ENCODE measurements at places on chromosomes 16 and 17.

DNA sequence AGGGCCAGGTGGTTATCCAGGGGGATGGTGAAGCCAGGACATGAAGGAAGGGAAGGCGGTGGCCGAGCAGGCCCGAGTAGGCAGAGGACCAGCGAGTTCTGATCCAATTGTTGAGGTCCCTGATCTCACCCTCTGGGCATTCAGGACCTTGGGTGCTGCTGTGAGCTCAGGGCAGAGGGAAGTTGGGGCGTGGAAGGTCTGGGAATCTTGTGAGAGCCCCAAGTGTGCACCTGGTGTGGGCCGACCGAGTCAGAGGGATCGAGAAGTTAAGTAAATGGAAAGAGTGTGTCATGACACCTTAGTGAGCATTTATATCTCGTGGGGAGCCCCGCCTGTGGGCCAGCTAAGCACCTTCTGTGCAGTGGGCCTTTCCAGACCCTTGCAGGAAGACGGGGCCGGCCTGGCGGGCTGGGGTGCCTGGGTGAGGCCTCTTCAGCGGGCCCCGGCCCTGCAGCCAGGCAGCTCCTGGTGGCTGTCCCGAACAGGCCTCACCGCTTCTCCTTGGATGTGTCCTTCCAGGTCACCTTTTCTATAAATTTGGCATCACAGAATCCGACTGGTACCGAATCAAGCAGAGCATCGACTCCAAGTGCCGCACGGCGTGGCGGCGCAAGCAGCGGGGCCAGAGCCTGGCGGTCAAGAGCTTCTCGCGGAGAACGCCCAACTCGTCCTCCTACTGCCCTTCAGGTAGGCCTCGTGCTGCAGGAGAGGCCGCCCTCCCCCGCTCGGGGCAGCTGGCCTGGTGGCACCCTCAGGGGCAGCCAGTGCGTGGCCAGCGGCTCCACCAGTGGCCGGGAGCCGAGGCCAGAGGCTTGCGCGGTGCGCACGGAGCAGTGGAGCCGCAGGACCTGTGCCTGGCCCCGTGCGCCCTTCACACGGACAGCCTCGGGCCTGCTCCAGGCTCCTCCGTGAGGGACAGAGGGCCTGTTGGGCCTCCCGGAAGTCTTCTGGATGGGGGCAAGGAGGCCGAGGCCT is 76.0 kb downstream of the BANP start:
- DNase-seq, result no peak

DNA sequence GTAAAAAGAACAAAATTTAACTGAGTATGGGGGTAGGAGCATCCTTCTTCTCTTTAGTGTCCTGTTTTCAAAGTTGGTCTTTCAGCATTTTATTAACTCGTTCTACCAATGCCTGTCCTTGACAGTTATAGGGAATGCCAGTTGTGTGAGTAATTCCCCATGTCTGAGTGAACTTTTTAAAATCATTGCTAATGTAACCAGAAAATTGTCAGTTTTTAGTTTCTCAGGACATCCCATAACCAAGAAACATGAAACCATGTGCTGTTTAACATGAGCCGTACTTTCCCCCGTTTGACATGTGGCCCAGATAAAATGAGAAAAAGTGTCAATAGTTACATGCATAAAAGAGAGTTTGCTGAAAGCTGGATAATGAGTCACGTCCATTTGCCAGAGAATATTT is 71.4 kb upstream of the ARL4D start:
- DNase-seq, result no peak

- no peak for DNase-seq
Measured at GRCh38 chr16:28038409-28038808, 25.1 kb downstream of the GSG1L start.

DNA sequence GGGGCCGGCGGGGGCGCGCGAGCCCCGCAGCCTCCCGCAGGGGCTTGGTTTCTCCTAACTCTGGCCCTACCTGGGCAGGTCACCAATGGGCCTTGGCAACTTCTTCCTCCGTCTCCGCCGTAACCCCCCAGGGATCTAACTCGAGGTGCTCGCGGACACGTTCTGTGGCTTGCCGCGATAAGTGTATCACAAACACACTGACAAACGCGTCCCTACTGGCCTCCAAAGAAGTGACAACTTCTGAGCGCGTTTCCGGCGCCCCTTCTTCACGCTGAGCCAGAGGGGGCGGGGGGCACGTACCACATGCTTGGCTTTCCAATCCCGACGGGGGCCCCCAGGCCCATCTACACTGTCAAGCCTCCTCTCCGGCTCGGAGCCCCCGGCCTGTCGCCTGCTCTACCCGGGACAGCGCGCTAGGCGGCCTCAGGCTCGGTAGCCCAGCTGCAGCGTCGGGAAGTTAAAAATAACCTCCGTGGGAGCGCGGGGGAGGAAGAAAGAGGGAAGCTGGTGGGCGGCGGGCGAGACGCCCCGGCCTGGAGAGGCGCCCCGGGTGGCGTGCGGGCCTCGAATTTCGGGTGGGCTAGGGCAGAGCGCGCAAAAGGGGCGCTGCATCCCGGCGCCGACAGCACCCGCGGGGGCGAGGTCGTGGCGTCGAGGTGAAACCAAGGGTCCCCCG is 725 bp upstream of the SPHK1 start:
- peak; percentile 50 for DNase-seq

- no peak for DNase-seq
Measured at GRCh38 chr16:86522634-86523033, 12.3 kb downstream of the FOXF1 start.

DNA sequence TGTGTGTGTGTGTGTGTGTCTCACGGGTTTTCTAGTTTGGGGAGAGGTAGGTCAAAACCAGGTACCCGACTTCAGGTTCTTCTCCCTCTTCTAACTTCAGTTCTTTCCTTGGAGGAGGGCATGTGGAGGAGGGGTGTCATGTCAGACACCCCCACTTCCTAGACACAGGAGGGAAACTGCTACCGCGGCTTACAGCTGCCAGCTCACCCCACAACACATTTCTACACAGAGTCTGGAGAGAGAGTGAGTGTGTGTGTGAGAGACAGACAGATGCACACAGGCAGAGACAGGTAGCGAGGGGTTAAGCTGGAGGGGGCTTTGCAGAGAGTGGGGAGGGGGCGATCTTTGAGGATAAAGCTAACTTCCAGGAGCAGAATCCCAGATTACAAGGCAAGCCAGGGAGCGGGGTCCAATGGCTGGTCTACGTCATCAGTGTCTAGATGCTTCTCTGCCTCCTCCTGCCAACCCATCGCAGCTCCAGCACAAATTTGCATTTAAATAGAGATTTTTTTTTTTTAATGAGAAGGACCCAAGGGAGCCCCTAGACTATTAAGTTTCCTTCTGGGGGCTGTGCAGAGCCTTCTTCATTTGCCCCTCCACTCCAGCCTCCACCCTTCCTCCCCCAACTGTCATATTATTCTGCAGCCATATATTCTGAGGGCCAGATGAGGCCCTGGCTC is 48.9 kb downstream of the MRM1 start:
- no peak for DNase-seq

DNA sequence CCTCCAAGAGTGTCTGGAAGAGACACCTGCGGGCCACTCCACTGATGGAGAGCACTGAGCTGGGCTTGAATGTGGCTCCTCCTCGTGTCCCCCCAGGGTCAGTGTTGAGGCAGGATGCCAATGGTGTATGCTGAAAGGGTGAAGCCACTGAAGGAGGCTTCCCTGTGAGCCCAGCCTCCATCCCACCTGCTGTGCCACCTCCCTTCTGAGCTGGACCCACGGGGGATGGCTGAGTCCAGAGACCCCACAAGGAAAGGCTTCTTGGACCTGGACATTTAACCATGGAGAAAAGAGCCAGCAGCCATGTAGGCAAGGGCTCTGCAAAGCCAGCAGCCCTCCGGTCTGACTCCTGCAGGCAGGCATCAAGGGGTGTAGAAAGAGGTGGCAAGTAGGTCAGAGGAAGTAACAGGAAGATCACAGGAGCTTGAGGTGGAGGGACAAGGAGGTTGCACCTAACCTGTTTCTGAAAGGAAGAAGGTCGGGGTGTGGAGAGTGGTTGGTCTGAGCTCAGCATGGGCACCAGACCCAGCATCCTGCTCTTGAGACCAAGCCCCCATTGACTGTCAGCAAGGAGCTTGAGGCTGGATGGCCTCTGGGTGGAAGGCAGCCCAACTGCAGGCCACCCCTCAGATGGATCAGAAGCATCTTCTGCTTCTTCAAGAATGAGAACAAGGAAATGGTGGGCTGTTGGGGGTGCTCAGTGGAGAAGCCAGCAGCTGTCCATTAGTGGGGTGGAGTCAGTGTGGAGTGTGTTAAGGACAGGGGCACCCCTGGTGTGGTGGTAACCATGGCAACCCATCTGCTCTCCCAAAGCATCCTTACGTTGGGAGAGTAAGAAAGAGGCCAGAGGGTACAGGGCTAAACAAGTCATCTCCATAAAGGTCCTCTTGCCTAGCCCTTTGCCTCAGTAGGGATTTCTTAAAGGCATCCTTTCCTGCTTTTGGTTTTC is 80.7 kb downstream of the PLD6 start:
- DNase-seq, result no peak

DNA sequence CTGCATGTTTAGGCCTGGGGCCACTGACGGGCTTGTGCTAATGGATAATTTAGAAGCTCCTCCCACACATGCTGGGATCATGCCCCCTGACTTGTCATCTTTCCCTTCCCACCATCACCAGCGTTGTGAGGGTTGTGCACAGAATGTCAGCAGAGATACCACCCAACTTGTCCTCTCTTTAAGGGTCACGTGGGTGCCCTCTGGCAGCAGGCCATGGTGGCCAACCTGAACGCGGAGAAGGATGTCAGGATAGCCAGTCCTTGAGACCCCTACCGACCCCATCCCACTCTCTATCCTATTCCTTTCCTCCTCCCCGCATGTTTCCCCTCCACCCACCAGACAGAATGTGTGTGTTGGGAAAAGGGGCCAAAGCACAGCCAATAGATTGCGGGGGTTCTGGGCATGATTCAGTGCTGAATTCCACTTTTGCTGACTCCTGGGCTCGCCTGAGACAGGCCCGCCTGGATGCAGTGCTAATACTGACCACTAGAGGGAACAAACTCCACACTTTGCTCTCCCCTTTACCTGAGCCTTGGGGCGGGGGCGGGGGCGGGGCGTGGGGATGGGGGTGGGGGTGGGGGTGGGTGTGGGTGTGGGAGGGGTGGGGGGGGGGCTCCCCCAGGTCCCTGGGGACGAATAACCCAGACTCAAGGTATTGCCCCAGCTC is at the start of gene GH2:
TSS of gene GH2 (minus strand) at position 10 of the 667 bp plus-strand sequence. CDS start 143 bp downstream, outside the sequence.
- DNase-seq, result peak; percentile 53

GRCh38 chr17:30352240-30352814 is 18.5 kb upstream of the TMIGD1 start:
- DNase-seq, result no peak

GRCh38 chr17:14092808-14093207 is 23.5 kb downstream of the COX10 start:
- DNase-seq, result no peak

DNA sequence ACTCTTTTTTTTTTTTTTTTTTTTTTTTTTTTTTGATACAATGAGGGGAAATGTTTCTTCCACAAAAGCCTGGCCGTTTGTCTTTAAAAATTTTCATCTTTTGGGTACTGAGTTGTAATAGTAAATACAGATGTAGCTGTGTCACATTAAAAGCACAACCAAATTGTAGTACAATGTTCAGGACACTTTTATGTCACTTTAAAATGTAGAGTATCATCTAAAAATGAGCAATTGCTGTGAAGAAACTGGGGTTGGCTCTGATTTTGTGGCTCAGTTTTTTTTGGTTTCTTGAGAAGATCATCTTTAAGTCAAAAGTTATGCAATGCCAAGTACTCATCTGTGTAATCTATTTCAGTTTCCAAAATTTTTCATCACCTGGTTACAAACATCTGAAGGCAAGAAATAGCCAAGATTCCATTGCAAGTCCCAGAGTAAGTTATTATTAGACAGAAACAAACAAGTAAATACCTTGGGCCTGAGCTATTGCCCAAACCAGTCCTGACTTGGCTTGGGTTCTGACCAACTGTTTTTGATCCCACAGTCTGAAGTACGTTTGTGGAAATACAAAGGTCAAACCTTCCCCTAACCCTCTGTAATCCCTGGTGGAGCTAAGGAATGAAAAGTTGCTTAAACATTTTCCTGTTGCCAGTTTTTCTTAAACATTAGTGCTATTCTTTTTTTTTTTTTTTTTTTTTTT is 717.2 kb downstream of the WWOX start:
- DNase-seq, result no peak

- no peak for DNase-seq
Measured at GRCh38 chr16:1980030-1980769, 1.1 kb downstream of the NOXO1 start.

- no peak for DNase-seq
Measured at GRCh38 chr16:22890976-22891375, 77.0 kb downstream of the HS3ST2 start.

GRCh38 chr16:3467182-3467581 is 23.7 kb downstream of the NAA60 start:
- DNase-seq, result no peak

- no peak for DNase-seq
Measured at GRCh38 chr16:31214708-31215286, 878 bp downstream of the TRIM72 start.

DNA sequence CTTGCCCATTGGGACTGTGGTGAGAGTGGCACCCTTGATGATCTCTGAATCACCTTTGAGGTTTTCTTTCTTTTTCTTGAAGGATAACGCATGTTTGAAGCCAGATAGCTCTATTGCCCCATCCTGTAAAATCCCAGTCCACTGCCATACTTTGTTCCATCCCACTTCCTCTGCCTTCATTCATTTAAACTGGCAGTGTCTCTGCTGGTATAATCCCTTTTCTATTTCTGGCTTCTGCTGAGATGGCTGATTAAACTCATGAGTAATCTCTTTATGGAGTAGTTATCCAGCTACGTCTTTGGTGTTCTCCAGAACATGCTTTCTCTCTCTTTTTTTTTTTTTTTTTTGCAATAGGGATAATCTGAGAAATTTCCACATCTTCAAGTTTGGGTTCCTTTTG is 656.5 kb upstream of the SALL1 start:
- no peak for DNase-seq
